ENCODE measurements at places on chromosomes 7 and 10. TPM values are rescaled to one million over a fixed set of nuclear protein-coding genes. Genes with fewer than 3 reads are reported as not detected.
A peak's percentile ranks its signal among the peaks of the same experiment; 100 is the strongest.

DNA sequence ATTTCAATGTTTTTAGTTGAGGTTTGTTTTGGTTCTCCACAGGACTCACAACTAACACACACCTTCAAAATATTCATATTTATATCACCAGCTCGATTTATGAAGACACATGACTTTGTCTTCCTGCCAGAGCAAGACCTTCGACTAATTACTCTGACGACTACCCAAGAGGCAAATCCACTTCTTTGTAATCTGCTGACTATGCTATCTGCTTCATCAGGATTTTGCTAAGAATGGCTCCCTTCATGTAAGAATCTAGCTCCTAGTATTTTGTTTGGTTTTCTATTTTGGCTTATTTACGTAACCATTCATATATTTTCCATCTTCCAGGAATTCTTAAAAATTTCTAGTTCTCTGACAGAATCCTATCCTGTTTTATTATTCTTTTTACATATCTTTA is 93.0 kb downstream of the BRAF start:
- no peak for DNase-seq

DNA sequence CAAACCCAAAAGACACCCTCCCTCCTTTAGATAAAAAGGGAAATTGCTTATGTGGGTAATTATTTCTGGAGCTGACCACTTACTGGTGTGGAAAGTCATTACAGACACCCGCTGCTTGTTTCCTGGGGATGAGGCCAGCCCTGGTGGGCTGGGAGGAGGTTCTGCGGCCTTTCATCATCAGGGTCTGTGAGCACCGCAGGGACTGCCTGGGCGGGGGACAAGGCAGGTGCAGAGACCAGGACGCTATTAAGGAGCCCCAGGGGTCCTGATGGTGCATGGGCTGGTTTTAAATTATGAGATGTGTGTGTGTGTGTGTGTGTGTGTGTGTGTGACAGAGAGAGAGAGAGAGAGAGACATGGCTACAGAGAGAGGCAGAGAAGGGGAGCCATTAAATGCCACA is 171.2 kb downstream of the DNAJB6 start:
- no peak for DNase-seq

GRCh38 chr10:125967533-125967932 is 71.2 kb downstream of the FANK1 start:
- no peak for DNase-seq

GRCh38 chr7:151107882-151108281 is 21.6 kb downstream of the AGAP3 start:
- no peak for DNase-seq

GRCh38 chr10:63409465-63410027 is 56.2 kb downstream of the JMJD1C start:
- no peak for DNase-seq

DNA sequence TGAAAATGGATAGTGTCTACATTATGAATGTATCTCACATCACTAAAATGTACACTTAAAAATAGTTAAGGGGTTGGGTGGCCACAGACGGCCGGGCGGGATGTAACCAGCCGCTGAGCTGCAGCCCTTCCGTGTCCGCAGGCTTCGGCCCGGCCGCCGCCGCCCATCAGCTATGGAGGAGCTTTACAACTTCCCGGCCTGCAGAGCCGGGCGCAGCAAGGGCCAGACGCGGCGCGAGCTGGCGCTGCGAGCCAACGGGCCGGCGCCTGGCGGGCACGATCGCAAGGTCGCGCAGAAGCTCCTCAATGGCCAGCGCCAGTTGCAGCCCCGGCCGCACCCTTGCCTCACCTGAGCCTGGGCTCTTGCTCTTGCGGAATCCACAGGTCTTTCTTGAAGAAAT is 69.1 kb downstream of the KMT2C start:
- DNase-seq: peak; percentile 39

The DKK1 gene
- 0.40 TPM for polyA plus RNA-seq

The CPA2 gene
- polyA plus RNA-seq: 12.9 TPM

Measured in small intestine (tissue), 16 donors.